Mucosa of descending colon (tissue), 3 donors: ENCODE measurements at places on chromosomes 2 and 18. TPM values are rescaled to one million over a fixed set of nuclear protein-coding genes. Genes with fewer than 3 reads are reported as not detected.

DNA sequence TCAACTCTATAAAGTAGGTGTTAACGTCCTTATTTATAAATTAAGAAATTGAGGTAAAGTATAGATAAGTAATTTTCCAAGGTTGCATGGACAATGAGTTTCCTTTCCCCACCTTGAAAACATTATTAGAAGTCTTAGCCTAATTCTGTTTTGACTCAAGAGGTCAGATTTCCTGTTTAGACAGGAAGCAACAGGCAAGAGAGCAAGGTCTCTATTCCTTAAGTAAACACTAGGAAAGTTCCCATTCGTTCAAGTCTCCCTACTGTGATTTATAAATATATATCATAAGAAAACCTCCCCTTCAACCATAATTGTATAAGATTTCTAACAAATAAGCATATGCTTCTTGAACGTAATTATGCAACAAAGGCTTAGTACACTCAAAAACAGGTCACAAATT, 40.3 kb downstream of the CLASP1 start:
- DNase-seq: no peak

GRCh38 chr2:177758591-177759371, 313.8 kb downstream of the PDE11A start:
- no peak for DNase-seq

STPG4 gene
- total RNA-seq: 0.46 TPM

- DNase-seq: no peak
Observed at GRCh38 chr2:170943041-170943440, 14.0 kb downstream of the GORASP2 start.

DNA sequence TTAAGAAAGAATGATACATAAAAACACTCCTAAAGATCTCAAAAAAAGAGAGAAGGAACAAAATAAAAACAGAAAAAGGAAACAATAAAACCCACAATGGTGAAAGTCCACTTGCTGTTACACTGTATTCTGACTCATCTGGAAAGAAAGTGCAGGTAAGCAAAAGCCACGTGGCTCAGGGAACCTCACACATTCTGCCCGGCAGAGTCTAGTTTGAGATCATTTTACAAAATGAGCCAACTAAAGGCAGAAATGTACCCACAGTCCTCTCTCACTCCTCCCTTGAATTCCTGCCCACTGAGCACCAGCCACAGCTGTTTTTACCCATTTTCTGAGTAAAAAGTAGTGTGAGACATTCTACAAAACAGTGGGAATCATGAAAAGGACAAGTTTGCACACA, 10.0 kb downstream of the KCNH7 start:
- DNase-seq: no peak
